ENCODE measurements at places on chromosomes 6 and 20.

DNA sequence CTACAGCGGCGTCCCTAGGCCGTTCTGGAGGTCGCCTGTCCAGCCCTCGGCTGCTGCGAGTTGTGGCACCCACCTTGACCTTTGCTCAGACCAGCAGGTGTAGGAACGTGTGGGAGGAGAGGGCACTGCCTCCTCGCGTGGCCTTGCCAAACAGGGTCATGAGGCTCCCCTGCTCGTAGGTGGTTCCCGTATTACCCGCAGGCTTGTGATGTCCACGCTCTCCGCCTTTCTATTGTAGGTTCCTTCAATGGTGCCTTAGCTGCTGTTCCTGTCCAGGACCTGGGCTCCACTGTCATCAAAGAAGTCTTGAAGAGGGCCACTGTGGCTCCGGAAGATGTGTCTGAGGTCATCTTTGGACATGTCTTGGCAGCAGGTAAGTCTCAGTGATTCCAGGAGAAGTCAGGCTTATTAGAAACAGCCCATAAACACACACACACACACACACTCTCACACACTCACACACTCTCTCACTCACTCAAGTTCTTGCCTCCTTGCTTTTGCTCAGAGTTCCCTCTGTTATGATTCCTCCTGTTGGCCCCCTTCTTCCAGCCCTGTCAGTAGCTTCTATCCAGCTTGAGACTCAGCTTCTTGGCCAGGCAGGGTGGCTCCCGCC is 942 bp downstream of the ACAT2 start:
- DNase-seq, result no peak

DNA sequence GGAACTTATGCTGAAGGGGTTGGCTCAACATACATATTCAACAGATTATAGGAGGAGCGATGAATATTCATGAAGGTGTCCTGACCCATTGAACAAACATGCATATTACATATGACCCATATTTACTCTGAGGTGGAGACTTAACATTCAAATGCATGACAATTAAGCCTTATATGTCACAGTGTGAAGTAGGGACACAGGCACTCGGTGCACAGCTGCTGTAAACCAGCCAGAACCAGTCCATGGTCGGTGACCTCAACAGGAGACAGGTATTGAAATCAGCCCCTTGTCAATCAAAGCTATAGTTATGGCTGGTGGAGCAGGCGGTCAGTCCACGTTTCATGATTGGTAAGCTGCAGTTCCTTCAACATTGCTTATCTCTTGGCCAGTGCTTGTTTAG is 347.3 kb downstream of the THBS2 start:
- no peak for DNase-seq

- DNase-seq, result no peak
Observed at GRCh38 chr6:2387445-2387844, 142.0 kb upstream of the GMDS start.

DNA sequence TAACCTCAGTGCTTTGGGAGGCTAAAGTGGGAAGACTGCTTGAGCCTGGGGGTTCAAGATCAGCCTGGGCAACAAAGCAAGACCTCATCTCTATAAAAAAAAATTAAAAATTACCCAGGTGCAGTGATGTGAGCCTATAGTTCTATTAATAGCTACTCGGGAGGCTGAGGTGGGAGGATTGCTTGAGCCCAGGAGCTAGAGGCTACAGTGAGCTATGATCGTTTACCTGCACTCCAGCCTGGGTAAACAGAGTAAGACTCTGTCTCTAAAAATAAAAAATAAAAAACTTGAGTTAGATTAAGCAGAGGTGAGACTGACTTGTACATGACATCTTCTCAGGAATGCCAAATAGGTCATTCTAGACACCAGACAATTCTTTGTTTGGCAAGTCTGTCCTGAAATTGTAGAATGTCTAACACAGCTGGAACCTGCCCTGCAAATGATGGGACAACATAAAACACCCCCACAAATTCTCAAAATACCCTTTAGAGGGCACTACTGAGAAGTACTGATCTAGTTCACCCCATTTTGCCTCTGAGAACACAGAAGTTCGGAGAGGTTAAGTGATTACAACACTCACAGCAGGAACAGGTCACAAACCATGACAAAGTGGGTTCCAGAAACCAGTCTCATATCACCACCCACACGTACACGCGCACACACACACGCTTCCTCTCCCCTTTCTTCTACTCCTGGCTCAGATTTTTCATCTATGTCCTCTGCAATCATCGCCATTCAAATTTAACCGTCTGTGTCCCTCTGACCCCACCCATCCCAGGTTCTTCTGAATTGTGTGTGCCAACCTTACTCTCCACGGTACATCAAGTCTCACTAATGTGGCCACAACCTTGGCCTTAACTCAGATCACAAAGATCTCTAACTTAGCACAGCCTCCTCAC is 38.3 kb downstream of the ARHGAP18 start:
- no peak for DNase-seq

DNA sequence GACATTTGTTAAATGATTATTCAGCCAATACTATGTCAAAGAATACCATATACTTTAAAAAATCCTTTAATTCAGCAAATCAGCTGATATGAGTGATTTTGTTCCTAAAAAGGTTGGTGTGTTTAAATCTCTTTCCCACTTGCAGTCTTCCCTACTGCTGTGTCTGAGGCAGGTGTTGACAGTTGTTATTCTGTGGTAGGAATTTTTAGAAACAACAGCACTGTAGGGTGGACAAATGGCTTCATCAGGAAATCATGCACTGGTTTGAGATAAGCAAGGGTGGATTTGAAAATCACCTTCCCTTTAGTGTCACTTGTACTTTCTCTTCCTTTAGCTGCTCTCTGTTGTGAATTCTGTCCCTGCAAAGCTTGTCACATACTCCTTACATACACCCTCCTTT is 213.7 kb upstream of the SGK1 start:
- DNase-seq, result no peak

GRCh38 chr6:126337323-126337722 is 2.6 kb upstream of the CENPW start:
- DNase-seq, result peak; percentile 84

DNA sequence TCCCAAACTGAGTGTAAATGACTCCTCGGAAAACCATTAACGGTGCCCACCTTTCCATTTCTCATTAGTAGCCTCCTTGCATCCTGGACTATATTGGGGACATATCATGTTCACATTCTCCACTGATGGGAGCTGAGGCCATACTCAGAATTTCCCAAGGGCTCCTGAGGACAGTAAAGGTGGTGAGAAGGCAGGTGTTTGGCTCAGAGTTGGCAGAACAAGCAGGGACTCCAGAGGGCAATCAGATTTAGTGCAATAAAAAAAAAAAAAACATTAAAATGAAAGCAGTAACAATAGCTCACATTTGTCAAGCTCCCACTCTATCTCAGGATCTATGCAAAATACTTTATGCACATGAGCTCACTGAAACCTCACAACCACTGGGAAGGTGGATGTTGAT is 401.4 kb downstream of the MAFB start:
- no peak for DNase-seq

DNA sequence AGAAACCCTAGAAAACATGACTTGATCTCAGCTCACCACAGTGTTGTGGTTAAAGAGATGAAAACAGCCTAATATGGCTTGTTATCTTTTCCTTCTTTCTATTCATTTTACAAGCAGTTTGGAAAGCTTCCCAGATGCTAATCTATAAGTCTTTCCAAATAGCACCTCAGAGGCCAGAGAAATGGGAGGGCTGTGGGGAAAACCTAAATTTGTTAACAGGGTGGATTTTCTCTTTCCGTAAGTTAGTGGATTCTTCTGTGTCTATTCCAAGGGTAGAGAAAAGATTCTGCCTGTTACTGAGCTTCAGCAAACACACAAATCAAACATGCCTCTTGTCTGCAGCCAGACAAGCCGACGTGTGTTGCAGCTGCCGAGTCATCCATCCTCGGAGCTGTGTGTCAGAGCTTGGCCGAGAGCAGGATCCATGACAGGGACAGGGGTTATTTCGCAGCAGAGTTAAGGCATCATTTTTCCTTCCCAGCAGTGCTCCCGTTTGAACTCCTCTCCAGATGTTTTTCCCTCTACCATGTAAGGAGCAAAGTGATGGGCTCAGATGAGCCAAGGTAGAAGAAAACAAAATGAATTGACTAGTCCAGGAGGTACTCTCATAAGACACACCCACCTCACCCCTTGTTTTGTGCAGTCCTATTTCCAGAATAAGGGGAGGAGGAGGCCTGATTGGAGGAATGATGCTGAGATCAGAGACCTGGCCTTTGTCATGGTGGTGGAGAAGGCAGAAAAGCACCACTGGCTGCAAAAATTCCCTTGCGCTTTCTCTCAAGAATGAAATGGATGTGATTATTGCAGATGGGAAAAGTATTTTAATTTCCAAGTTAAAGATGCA is 560.0 kb downstream of the C6orf118 start:
- peak; percentile 51 for DNase-seq

- no peak for DNase-seq
Observed at GRCh38 chr6:125804264-125804663, 13.5 kb downstream of the NCOA7 start.

- DNase-seq, result no peak
Observed at GRCh38 chr6:54059683-54060082, 51.6 kb upstream of the MLIP start.

DNA sequence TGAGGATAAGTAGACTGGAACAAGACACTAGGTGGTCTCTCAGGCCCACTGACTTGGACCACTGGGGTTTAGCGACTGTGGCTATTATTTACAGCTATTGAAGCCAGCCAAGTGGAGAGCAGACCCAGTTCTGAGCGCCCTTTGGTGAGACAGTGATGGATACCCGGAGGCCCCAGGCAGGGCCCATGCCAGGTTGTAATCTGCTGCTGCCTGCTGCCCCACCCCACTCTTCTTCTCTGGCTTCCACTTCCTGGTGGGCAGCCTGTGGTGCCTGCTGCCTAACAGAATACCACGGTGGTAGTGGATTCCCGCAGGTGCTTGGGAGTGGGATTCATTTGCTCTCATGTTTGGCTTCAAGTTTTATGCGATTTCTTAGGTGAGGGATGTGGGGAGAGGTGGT is 570 bp downstream of the RAB44 start:
- DNase-seq, result no peak

DNA sequence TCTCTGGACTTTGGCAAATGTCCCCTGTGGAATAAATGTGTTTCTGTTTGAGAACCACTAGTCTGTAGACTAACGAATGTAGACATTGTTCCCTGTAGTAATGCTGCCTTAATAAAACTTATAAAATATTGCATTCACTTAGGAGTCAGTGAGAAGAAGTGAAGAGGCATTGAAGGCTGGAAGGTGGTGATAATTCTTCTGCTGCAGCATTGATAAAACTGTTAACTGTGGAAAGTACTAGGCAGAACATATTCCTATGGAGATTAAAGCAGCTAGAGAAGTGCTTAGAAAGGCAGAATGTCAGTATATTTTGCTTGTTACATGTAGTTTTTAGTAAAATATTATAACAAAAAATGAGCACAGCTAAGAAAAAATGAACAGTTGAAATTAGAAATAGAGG is 4.8 kb downstream of the PGK2 start:
- DNase-seq, result no peak

- peak; percentile 54 for DNase-seq
Observed at GRCh38 chr20:49320460-49320859, 42.6 kb upstream of the ZNFX1 start.

GRCh38 chr6:1665214-1665613 is 55.5 kb downstream of the FOXC1 start:
- DNase-seq, result no peak

DNA sequence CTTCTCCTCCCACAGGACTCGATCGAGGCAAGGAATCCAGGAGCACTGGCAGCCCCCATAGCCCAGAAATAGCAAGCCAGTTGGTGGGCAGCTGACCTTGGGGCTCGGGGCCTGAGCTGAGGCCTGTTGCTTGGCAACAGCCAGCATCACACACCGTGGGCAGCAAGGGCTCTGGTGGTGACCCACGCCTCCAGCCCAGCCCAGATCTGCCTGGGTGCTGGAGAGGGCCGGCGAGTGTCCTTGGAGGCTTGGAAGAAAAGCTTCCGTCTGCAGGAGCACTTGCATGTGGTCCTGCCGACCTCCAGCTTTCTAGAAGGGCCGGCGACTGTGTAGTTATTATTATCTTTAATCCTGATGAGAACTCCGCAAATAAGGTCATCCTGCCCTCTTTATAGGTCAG is 67.3 kb downstream of the STK35 start:
- DNase-seq, result no peak

DNA sequence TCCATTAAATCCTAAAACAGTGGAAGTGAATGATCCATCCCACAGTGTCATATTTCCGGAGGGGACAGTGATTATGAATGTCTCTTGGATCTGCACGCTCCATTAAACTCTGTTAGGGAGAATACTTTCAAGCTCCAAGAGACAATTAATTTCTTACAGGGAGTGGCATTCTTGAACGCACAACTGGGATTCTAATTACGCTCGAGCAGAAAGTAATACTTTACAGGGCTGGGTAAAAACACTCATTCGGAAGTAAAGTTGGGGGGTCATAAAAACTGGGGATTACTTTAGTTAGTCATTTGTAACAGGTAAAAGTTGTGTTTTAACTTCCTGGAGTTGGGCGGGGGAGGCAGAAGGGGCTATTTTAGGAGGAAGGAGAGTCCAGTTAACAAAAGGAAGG is 151.8 kb downstream of the ZFP64 start:
- DNase-seq, result no peak

- peak; percentile 65 for DNase-seq
Observed at GRCh38 chr6:109237077-109237985, 142.0 kb downstream of the CEP57L1 start.

DNA sequence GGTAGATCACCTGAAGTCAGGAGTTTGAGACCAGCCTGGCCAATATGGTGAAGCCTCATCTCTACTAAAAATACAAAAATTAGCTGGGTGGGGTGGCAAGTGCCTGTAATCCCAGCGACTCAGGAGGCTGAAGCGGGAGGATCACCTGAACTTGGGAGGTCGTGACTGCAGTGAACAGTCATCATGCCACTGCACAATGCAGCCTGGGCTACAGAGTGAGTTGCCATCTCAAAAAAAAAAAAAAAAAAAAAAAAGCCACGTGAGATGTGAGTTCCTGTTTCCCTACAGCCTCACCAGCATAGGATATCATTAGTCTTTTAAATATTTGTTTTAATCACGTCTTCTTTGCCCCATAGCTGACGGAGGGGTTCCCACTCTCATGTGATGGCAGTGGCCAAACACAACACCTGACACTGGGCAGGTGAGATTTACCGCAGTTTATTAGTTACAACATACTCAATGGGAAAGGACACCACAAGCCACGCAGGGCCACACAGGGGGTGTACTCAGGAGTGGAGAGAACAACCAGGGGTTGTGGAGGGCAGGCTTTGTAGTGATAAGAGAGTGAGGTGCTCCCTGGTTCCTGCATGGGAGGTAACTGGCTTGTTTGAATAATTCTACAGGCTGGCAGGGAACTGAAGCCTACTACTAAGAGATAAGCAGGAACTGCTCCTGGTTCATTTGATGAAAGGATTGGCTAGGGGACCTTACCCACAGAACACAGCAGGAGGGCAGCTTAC is 4.6 kb upstream of the LZTS3 start:
- DNase-seq, result no peak

DNA sequence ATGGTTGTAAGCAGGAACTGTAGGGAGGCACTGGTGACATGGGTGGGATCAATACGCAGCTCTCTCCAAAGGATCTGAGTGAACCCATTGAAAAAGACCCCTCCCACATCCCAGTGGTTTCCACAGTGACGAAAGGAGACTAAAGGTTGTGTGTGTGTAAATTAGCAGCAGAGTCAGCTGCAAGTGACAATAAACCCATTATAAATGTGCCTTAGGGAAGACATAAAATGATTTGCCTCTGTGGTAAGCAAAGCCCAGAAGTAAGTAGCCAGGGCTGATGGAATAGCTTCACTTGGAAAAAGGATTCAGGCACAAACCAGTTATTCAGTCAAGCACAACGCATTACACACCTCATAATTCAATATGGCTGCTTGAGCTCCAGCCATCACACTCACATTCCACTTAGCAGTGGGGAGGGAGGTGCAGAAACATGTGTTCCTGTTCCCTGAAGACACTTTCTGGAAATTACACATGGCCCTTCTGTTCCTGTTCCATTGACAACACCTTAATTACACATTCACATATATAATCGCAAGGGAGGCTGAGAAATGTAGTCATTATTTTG is 231.4 kb downstream of the PREX1 start:
- DNase-seq, result no peak
